CD4-positive, alpha-beta T cell treated with Interleukin-15 for 4 hours (primary cell): ENCODE measurements at places on chromosomes 13 and 19.

- DNase-seq = no peak
Measured at GRCh38 chr13:98004107-98004506, 50.6 kb downstream of the IPO5 start.

DNA sequence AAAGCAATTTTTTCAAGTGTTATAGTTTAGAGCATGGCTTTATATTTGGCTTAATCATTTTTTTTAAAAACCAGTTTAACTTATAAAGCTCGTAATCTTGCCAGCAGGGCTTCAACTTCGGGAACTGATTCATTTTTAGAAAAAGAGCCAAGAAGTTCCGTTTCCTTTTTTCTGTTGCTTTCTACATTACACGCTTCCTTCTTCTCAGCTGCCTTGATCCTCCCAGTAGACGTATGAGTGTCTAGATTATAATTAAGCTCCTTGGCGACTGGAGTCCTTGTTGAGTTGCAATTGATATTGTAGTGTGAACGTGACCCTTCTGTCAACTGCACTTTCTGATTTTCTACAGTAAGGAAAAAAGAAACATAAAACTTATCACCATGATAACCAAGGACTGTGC, 497.2 kb downstream of the DIAPH3 start:
- DNase-seq = no peak

GRCh38 chr13:19888799-19889198, 25.4 kb upstream of the ZMYM5 start:
- DNase-seq = peak; percentile 13

DNA sequence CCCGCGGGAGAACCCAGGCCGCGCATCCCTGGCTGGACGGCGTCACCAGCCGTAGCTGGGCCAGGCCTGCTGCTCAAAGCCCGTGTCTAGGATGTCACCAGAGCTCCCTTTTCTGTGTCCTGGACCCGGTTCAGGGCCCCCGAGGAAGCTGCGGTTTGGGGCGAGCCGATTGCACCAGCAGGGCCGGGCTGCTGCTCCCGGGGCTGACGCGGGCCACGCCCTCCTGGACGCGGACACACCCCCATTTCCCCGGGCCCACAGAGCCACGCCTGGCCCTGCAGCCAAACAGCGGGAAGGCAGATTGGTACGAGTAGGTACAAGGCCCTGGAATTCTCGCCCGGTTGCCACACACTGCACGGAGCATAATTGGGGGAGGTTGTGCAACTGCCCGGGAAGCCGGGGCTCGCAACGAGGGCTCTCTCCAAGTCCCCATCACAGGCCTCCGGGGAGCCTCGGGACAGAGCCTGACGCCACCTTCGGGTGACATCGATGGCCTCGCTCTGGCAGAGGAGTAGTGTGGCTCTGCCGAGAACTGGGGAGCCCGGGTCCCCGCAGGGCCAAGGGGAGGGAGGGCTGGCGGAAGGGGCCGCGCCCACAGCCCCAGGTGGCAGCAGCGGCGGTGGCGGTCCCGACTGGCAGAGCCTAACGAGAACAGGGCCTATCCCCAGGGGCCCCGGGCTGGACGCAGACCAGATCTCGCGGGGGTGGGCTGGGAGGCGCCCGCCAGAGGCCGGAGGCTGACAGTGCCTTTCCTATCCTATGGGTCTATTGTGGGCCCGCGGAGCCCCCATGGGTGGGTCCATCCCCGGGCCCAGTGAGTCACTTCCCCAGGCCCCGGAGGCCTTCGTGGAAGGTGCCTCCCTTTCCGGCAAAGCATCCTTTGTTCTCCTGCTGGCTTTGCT, 23.5 kb downstream of the KCTD15 start:
- DNase-seq = peak; percentile 47

GRCh38 chr19:39916236-39916635, 18.2 kb downstream of the FCGBP start:
- no peak for DNase-seq

DNA sequence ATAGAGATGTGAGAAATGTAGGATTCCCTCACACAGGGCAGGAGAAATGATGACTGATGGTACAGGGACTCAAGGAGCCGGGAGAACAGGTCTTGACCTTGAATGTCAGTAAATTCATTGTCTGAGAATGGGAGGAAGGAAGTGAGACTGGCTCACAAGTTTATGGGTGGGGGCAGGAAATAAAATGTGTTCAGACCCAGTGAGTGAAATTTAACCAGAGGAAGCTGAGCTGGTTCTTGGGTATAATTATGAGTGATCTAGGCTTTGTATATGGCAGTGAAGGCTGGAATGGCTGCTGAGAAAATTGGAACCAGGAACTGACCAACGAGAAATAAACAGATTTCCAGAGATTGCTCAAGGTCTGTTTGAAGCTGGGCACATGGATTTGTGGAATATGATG, 6.3 kb upstream of the IGSF23 start:
- DNase-seq = no peak

- DNase-seq = no peak
Measured at GRCh38 chr13:97537110-97537509, 103.1 kb downstream of the RAP2A start.

GRCh38 chr19:55152017-55152416, 3.0 kb upstream of the TNNT1 start:
- no peak for DNase-seq

DNA sequence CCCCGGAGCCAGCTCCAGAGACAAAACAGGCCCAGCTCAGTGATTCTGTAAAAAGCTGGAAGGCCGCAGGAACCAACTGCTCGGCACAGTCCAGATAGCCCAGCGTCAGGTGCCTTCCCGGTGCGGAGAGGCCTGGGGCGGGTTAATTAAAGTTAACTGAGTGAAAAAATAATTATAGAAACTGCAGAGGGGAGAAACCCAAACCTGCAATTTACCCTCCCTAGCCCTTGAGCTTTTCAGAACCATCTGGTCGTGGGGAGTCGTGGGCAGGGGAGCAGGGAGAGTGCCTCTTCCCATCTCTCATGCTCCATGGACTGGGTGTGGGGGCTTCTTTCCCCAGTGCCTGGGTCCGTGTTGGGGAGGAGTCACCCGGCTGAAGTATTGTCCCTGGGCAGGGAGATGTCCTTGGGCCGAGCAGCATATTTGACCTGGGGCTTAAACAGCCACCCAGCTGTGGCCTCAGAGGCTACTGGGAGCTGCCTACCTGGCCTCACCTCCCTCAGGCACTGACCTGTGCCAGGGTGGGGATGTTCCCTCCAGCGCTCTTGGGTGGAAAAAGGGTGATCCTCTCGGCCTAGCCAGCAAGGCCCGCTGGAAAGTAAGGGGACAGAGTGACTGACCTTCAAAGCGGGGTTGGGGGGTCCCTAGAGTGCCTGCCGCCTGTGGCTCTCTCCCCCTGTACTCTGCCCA, 65.9 kb downstream of the CHST8 start:
- no peak for DNase-seq

GRCh38 chr13:45413826-45414307, 4.3 kb downstream of the SLC25A30 start:
- DNase-seq = no peak

GRCh38 chr19:55866521-55866920, 30.2 kb downstream of the NLRP4 start:
- no peak for DNase-seq

DNA sequence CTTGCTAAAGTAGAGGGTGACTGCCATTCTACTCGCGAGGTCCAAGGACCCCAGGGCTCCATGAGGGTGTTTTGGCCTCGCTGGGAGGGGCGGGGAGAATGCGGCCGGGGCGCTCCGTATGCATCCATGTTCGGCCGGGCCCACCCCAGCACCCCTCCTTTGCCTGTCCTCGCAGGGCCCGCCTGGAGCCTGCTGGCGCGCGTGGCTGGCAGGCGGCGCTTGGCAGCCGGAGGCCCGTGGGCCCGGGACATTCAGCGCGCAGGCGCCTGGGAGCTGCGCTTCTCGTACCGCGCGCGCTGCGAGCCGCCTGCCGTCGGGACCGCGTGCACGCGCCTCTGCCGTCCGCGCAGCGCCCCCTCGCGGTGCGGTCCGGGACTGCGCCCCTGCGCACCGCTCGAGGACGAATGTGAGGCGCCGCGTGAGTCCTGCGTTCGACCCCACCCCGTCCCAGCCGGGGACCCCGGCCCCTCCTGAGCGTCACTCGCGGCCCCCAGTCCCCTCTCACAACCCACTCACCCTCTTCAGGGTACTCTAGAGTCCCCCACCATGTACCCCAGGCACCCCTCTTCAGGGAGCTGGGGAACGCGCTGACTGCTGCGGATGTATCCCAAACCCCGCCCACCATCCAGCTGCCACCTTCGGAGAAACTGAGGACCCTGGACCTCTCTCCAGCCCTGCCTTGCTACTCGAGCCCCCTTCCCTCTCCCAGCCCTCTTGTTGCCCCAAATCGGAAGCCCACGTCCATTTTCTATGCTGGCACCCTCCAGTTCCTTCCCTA, 4.1 kb downstream of the DLL3 start:
- peak; percentile 75 for DNase-seq

- DNase-seq = no peak
Measured at GRCh38 chr19:15556634-15557181, 48.4 kb downstream of the CYP4F22 start.

DNA sequence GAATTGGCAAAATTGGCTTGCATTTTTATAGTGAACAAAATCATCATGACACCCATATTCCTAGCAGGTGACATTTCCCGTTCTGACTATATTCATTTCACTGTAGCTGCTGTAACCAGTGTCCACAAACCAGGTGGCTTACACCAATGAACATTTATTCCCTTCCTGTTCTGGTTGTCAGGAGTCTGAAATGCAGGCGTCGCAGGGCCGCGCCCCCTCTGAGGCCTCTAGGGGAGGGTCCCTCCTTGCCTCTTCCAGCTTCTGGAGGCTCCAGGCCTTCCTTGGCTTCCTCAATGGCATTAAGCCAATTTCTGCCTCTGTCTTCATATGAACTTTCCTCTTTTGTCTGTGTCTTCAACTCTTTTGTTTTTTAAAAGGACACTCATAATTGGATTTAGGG, 6.5 kb upstream of the RLN3 start:
- DNase-seq = no peak

GRCh38 chr19:6837525-6837924, 49.9 kb upstream of the ADGRE1 start:
- DNase-seq = no peak

GRCh38 chr19:19105365-19106055, 32.8 kb downstream of the TMEM161A start:
- DNase-seq = no peak

DNA sequence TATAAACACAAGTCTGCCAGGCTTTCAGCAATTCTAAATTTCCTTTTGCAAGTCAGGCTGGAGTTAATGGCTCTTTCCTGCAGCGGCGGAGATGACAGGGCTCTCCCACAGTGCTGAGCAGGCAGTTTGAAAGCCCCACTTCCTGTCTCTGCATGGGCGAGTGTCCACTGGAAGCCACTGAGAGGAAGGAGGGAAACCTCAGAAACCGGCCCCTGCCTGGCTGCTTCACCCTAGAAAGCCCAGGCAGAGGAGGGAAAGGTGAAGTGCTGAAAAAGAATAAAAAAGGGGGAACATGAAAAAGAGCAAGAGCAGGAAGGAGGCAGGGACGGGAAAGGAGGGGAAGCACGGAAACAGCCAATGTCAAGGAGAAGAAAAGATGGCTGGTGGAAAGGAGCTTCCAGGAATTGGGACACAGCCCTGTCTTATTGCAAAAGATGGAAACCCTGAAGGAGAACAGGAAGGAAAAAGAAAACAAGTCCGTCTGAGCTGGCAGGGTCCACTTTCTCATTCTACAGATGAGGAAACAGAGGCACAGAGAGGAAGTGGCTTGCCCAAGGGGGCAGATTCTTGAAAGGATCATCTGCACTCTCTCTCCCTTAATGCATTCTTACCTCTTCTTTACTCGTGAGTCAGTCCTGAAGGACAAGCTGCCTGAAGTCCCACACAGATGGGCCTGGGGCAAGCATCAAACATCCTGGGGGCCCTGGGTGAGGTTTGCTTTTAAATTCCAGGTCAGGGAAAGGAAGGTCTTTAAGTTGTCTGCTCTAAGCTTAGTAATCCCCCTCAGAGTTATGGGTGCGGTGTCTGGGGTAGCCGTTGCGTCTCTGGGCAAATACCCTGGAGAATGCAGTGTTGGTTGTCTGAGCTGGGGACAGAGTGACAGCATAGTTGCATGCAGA, 38.8 kb upstream of the ALOX5AP start:
- DNase-seq = no peak

DNA sequence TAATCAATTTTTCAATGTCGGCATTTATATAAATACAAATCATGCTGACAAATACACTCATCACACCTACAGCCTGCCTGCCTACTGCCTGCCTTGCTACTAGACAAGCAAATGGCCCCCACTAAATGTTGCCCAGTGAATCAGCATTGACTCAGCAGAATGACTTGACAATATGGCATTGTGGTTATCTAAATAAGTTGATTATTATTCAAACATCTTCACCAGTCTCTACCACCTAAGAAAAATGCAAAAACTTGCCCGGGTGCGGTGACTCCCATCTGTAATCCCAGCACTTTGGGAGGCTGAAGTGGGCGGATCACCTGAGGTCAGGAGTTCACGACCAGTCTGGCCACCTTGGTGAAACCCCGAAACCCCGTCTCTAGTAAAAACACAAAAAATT, 296.1 kb downstream of the PCDH9 start:
- no peak for DNase-seq

DNA sequence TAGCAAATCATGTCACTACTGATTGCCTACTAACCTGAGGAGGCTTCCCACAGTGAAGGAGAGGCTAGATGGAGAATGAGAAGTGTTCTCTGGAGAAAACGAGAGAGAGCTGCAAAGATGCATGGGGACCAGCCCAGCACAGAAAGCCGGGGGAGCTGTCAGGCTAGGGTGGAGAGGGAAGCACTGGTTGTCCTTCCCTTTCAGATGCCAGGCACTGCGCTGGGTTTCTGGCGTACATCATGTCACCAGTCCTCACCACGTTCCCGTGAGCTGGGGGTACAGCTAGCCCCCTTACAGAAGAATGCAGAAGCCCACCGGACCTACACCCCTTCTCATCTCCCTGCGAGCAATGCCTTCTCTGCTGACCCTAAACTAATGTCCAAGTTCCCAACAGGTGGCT, 86.0 kb downstream of the STK24 start:
- DNase-seq = no peak

DNA sequence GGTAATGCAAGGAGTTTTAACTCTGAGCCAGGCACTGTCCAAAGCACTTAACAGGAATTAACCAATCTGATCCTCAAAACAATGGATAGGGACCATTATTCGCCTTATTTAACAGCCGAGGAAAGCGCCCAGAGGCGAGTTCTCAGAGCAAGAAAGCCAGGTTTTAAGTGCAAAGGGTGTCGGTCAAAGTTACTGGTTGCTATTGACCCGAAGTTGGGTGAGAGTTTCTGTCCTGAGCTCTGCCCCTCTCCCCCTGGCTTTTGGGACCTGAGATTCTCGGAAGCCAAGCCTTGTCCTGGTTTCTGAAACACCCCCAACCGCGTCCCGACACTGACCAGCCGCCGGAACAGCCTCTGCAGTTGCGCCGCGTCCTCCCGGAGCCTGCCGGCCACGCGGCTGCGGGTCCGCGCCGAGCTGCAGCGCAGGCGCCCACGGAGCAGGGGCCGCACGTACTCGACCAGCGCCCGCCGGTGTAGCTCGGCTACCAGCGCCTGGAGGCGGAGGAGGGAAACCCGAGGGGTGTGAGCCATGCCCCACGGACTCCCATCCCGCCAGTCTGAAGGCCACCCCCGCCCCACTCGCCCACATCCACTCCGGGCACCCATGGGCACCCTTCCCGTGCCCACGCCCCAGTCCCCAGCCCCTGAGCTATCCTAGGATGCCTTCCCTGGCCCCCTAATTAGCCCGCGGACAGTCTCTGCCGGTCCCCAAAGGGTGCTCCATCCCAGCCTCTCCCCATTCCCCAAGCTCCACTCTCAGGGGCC, 27.8 kb downstream of the EXOC3L2 start:
- no peak for DNase-seq
